ENCODE measurements at places on chromosomes 7 and 10. TPM values are rescaled to one million over a fixed set of nuclear protein-coding genes. Genes with fewer than 3 reads are reported as not detected.

The WDFY4 gene
- 0.04 TPM for polyA plus RNA-seq

The IDI2 gene
- not detected for polyA plus RNA-seq

The MRLN gene
- polyA plus RNA-seq, result not detected

The ACTR3C gene
- 1.3 TPM for polyA plus RNA-seq

The NYAP1 gene
- polyA plus RNA-seq, result 0.16 TPM

The NUDT13 gene
- polyA plus RNA-seq, result 1.3 TPM

The IFIT1B gene
- not detected for polyA plus RNA-seq

The UBE3C gene
- polyA plus RNA-seq, result 89.3 TPM

The LMOD2 gene
- not detected for polyA plus RNA-seq

The LIPF gene
- not detected for polyA plus RNA-seq

The SPDYE3 gene
- polyA plus RNA-seq, result not detected

The C10orf90 gene
- not detected for polyA plus RNA-seq

The LRMDA gene
- polyA plus RNA-seq, result not detected

The TET1 gene
- polyA plus RNA-seq, result 0.08 TPM

DNA sequence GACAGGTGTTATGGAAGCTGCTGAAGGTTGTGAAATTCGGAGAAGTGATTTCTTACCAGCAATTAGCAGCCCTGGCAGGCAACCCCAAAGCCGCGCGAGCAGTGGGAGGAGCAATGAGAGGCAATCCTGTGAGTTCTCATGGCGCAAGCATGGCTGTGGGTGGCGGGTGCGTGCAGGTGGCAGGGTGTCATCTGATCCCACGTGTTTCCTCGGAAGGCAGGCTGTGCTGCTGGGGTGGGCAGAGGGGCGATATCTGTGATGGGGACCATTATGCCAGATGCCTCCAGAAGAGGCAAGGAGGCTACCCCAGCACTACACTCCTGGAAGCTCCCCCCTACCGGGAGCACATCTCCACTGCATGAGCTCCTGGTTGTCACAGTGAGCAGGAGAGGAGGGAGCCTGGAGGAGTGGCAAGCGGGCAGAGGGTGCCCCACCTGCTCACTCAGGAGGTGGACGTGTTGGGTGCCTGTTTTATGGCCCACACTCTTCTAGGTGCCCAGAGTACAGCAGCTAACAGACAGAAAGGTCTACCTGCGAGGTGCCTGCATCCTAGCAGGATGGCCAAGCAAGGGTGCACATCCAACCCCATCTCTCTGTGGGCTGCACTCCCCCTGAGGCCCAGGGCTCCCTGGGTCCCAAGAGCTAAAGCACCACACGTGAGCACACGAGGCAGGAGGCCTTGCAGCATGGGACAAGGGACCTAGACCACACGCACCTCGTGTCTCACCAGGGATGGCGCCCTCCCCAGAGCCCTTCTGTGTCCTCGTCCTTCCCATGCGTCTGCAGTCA is 204.7 kb downstream of the EBF3 start:
- DNase-seq, result no peak

DNA sequence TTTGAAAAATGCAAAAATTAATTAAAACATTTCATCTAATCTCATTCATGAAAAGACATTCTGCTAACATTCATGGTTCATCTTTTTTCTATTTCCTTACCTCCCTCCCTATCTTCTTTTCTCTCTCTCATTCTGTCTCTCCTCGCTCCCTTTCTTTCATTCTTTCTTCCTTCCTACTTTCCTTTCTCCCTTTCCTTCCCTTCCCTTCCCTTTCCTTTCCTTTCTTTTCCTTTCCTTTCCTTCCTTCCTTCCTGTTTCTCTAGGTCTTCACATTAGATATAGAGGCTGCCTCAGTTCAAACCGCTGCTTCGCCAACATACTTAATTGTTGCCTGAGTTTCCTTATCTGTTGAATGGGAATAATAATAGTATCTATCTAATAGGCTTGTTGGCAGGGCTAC is 21.9 kb downstream of the SFRP4 start:
- no peak for DNase-seq

DNA sequence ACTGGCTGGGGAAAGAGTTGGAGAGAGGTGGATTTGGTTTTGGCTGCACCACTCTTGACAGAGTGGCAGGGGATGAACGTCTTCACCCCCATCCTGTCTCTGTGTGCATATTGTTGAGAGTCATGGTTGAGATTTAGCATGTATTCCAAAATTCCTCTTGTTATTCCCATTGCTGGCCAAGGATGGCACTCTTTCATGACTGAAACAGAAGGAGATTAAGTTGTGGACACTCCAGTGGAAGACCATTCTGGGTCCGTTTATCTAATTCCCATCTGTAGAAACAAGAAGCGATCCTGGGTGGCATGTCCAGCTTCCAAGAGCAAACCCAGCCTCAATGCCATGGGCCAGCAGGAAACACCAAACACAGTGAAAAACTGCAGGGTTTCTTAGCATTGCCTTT is 469.0 kb upstream of the IGFBP3 start:
- DNase-seq, result no peak

DNA sequence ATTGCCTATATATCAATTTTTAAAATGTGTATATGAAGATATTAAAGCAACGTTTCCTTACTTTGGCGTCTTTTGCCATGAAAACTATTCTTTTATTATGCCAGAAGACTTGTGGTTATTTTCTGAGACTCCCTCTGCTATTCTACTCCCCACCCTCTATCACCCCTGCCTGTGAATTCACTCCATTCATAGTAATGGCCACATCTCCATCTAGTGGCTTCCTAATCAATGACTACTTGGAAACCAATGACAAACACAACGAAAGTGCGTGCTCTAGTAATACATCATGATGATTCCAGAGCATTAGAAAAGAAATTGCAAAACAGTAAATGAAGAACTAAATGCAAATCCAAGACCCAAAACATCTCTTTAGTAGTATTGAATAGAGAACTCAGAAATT is 186.7 kb upstream of the HGF start:
- DNase-seq, result no peak

DNA sequence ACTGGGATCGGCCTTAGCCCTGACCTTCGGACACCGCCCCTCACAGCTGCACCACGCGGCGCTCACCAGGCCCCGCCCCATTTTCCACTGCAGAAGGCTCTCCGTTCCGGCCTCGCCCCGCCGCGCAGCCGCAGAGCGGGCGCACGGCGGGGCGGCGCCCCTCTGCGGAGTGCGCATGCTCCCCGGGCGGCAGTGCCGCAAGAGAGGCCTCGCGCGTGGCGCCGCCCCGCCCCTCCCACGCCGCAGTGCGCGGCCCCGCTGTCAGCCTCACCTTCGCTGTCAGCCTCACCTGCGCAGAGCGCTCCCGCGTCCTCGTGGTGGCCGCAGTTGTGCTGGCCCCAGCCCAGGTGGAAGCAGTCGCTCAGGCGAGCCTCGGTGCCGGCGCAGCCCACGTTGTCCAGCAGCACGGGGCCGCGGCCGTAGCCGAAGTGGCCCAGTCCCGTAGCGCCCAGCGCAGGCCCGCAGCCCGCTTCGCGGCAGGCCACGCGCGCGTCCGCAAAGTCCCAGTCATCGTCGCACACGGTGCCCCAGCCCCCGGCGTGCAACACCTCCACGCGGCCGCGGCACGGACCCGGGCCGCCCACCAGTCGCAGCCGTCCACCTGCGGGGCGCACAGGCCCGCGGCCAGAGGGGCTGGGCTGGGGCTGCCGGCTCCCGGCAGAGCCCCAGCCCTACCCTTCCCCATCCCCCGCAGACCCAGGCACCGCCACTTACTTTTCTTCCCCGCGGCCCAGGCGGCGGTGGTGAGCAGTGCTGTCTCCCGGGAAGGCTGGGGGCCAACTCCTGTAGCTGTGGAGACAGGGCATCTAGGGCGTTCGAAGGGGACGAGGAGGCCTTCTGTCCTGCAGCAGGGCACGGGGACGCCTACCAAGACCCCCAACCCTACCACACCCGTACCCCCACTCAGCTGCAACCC is 16.1 kb downstream of the SSC4D start:
- peak; percentile 54 for DNase-seq

DNA sequence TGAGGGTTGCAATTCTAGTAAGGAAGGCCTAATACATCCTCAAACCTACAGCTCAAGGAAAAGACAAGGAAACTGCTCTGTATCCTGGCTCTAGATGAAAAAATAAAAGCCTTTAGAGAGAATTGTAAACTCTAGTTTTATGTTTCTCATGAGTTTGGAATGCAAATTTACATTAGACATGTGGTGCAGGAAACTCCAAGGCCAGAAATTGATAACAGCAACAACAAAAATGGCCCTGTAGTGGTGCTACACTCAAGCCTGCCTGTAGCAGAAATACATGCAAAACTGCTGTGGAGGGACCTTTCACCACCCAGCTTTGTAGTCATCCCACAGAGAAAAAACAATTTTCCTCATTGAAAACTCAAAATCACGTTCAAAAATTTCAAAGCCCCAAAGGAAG is 546.7 kb upstream of the LRRN3 start:
- DNase-seq, result no peak

DNA sequence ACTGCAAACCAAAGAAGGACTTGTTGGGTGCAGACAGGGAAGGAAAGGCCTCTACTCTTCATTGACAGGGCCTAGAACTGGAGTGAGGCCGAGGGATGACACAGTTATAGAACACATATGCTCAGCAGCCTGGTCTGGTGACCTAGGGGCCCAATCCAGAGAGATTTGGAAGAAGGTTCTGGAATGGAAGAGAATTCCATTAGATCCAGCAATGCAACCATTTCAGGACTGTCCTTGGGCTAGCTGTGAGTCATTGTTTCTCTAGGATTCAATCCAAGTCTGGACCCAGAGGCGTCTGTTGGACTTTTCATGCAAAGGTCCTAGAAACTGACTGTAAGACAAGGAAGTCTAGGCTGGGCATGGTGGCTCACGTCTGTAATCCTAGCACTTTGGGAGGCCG is 59.2 kb downstream of the WIPF3 start:
- no peak for DNase-seq

GRCh38 chr10:100749059-100749308 is 3.6 kb downstream of the PAX2 start:
- no peak for DNase-seq

GRCh38 chr7:106283831-106284713 is 711 bp downstream of the NAMPT start:
- no peak for DNase-seq

DNA sequence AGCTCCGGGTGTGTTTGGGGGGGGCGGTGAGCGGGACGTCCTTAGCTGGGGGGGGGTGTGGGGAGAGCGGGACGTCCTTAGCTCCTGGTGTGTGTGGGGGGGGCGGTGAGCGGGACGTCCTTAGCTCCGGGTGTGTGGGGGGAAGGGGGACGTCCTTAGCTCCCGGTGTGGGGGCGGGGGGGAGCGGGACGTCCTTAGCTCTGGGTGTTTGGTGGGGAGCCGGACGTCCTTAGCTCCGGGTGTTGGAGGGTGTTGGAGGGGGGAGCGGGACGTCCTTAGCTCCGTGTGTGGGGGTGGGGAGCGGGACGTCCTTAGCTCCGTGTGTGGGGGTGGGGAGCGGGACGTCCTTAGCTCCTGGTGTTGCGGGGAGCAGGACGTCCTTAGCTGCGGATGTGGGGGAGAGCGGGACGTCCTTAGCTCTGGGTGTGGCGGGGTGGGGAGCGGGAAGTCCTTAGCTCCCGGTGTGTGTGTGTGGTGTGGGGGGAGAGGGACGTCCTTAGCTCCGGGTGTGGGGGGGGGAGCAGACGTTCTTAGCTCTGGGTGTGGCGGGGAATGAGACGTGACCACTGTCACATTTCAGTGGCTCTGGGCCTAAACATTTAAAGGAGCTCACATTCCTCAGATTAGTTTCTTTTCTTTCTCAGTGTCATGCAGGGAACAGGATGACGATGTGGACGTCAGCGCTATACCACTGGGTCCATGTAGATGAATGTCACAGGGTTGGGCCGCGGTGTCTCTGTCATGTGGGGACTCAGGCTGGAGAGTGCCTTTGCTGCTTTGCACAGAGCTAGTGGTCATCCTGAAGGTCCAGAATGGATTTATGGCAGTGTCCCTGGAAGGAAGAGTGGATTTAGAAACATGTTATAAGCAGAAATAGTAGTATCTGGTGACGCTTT is 7.5 kb downstream of the DYNC2I1 start:
- peak; percentile 17 for DNase-seq

GRCh38 chr10:72146559-72147323 is 58.4 kb upstream of the SPOCK2 start:
- DNase-seq, result no peak

DNA sequence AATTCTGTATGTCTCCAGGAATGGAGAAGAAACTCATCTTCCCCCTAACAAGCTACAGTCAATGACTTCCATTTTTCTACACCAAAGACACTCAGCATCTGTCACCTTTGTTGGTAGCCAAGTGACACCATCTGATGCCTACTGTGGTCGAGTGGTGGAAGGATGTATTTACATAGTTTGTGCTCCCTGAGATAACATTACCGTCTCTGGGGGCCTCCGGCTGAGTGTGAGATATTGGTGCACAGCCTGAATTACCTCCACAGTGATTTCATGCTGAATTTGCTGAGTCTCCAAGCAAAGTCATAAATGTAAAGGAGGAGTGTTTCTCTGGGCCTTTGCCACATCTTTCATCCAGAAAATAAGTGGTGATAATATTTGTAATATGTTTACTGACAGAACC is 114.0 kb downstream of the GRID1 start:
- no peak for DNase-seq

DNA sequence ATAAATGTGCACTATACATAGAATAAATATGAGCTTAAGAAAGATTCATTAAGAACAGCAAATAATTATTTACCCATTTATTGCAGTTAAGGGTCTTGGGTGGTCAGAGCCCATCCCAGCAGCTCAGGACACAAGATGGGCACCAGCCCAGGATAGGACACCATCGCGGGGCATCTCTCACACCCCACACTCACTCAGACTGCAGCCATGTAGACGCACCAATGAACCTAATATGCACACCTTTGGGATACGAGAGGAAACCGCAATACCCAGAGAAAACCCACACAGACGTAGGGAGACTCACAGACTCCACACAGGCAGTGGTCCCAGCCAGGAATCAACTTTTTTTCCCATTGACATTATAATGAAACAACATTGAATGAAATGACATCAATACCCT is 36.0 kb downstream of the CARD11 start:
- no peak for DNase-seq

GRCh38 chr10:1378473-1378872 is 322.3 kb downstream of the WDR37 start:
- DNase-seq, result no peak

DNA sequence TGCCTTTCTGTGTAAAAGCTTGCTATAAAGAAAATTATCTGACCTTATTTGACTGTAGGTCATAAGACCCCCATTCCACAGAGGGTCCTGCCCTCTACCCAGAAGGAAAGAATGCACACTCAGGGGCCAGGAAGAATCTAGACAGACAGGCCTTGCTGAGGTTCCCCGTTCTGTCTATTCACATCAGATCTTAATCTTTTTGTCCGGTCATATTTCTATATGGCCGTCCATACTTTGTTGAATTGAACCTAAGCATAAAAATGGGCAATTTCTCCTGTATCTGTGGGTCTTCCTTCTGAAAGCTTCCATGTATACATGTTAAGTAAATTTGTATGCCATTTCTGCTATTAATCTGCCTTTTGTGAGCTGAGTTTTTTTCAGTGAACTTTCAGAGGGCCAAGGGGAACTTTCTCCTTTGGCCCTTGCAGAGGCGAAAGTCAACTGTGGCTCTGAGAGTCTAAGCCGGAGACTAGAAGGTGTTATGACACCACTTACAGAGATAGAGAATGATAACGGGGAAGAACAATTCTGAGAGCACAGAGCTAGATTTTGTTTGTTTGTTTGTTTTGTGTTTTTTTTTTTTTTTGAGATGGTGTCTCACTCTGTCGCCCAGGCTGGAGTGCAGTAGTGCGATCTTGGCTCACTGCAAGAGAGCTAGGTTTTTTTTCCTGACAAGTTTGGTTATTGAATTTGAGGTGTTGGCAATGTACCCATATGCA is 11.6 kb upstream of the PRKAR2B start:
- DNase-seq, result no peak

- no peak for DNase-seq
Observed at GRCh38 chr10:86368987-86369386, 2.4 kb upstream of the GRID1 start.
